ENCODE measurements at places on chromosomes 12 and 14.

DNA sequence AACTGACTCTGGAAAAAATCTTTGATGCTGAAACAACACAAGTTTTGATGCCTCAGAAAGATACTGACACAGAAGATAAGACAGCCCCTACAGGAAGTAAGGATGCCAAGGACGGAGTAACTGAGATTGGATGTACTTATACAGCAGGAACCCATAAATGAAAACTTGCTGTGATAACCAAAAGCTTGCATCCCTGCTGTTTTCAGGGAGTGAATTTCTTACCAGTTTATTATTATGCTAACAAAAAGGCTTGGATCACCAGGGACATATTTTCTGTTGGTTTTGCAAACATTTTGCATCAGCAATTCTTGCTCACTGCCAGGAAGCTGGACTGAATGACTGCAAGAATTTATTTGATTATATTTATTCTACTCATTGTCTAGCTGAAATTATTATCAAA lies 197.7 kb downstream of the NAV3 start:
- DNase-seq, result no peak

DNA sequence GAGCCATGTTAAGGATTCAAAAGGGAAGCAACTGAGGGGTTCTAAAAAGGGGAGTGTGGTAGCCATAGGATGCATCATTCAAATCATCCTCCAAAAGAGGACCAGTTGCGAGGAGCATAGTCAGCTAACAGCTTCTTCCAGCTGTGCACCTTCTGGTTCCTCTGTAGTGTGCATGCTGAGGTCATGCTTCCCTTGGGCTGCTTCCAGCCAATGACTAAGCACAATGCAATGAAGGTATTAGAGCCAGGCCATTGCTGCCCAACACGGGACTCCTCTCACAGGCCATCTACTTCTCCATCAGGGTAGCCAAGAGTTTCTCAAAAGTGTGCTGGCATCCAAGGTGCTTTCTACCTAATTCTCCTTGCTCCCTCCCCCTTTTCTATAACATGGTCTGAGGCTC lies 69.2 kb upstream of the ARID2 start:
- no peak for DNase-seq

DNA sequence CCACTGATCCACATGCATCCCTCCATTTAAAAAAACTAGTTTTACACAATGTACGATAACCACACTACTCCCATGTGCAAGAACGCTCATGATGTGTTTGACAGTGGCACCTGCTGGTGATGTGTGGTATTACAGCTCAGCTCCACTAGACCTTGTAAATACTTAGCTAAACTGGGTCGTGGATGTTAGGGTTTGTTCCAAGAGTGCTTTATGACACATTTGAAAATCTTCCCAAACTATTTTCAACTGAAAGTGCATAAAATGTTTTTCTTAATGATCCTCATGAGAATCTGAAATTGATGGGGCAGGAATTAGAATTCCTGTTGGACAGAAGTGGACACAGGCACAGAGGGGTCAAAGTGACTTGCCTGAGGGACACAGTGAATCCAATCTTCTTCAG lies 99.2 kb downstream of the SCARB1 start:
- DNase-seq, result peak; percentile 57

GRCh38 chr12:91138337-91138920 lies 27.1 kb upstream of the LUM start:
- DNase-seq, result no peak

GRCh38 chr12:103269946-103270345 lies 225.8 kb downstream of the C12orf42 start:
- DNase-seq, result no peak

DNA sequence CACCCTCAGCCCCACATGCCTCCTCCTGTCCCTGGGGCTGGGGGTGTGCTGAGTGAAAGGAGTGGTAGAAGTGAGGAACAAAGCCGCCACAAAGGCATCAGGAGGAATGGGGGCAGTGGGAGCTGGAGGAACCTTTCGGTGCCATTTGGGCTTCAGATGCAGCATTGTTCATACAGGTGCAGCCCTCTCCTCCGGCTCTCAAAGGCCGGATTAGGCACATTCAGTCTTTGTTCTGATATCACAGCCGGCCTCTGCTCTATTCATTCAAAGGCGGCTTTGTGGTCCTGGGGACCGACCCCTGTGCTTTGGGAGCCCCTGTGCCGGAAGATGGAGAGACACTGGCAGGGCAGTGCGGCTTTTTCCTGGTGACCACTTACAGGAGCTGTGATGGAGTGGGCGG lies 53.2 kb downstream of the SMOC1 start:
- no peak for DNase-seq

- DNase-seq, result no peak
Measured at GRCh38 chr12:53593707-53594106, 32.5 kb downstream of the ATF7 start.

- DNase-seq, result no peak
Measured at GRCh38 chr12:3684449-3685051, 68.4 kb downstream of the CRACR2A start.

- DNase-seq, result no peak
Measured at GRCh38 chr12:10571141-10571540, 42.3 kb downstream of the MAGOHB start.

- DNase-seq, result peak; percentile 59
Measured at GRCh38 chr12:45730084-45730347, 510 bp downstream of the ARID2 start.

DNA sequence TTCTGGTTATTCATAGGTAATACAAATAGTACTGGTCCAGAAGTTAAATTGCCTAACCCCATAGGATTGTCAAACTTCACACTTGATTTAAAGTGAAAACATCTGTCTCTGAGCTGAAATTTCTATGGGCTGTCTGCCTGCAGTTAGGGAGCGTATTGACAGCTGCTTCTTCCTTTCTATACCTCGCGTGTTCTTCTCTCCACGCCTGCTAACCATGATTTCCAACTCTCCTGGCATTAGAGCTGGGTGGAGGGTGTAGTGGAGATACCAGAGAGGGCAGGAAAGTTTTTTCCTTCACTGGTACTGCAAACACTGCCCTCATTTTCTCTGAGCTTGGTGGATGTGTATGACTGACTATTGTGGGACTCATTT lies 429.0 kb upstream of the FBXO33 start:
- DNase-seq, result no peak

All from natural killer cell (primary cell).